NB4 (cell line): ENCODE measurements at places on chromosomes 2 and 18.
A peak's percentile ranks its signal among the peaks of the same experiment; 100 is the strongest.

- DNase-seq = no peak
Observed at GRCh38 chr2:162053808-162054155, 20.2 kb downstream of the DPP4 start.

- DNase-seq = peak; percentile 34
Observed at GRCh38 chr2:23988371-23988770, 21.5 kb upstream of the MFSD2B start.

GRCh38 chr18:62280786-62281185 lies 44.3 kb upstream of the TNFRSF11A start:
- DNase-seq = no peak

DNA sequence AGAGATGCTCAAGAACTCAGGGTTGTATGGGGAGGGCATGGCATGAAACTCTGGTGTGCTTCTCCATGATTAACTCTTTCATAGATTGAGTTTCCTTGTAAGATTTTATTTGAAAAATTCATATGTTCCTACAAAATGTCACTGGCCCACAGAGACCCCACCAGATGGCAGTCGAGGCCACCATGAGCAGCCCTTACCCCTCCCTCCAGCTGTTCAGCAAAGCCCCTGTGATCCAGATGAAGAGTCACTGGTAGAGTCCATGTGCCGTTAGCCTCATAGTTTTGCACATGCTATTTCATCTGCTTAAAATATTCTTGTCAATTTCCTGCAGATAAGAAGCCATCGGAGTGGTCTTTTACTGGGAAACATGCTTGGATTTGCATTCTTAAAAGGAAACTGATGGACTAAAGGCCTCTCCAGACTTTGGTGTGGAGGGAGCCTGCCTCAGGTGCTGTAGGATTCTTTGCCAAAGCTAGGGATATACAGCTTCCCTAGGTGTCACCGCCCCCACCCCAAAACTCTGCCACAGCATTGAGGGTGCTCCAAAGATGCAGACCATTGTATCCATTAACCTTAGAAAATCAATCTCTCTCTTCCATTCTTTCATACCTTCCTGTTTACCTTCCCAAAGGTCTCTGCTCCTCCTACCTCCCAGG lies 18.8 kb downstream of the ZNF385B start:
- DNase-seq = peak; percentile 49

- DNase-seq = no peak
Observed at GRCh38 chr2:50955081-50955480, 76.9 kb downstream of the NRXN1 start.

GRCh38 chr2:227106845-227107759 lies 56.9 kb downstream of the COL4A4 start:
- peak; percentile 90 for DNase-seq

GRCh38 chr2:2681711-2682251 lies 350.7 kb upstream of the MYT1L start:
- DNase-seq = no peak

- peak; percentile 64 for DNase-seq
Observed at GRCh38 chr2:88281302-88282217, 111.4 kb downstream of the THNSL2 start.

GRCh38 chr2:226115832-226116200 lies 683.8 kb downstream of the IRS1 start:
- DNase-seq = no peak

- DNase-seq = no peak
Observed at GRCh38 chr2:40454321-40454720, 2.4 kb upstream of the SLC8A1 start.

DNA sequence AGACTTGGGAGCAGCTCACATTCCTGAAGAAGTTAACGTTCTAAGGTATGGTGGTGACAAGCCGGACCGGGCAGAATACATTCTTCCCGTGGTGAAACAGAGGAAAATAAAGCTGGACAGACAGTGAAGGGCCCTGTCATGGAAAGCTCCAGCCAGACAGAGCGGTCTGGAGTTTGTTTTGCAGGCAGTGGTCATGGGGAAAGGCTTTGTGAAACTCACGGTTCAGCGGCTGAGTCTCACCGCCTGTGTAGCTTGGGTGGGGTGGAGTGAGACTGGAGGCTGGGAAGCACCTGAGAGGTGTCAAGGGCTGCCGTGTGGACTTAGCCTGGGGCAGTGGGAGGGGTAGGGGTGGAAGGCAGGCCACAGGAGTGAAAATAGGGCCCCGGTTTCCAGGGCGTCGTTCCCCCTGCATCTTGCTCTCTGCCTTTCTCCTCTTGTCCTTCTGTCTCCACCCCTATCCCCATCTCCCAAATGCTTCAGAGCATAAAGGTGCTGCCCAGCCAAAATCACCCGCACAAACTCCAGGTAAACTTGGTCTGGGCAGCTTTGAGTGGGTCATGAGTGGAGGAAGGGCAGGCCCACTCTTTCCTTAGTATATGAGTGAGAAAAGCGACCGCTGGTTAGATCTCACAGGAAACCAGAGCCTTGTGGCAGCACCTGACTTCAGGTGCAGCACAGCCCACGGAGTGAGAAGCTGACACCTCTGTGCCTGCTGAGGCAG lies 11.4 kb upstream of the SLC20A1 start:
- DNase-seq = no peak

GRCh38 chr2:231397011-231397927 lies 1.8 kb downstream of the B3GNT7 start:
- no peak for DNase-seq

DNA sequence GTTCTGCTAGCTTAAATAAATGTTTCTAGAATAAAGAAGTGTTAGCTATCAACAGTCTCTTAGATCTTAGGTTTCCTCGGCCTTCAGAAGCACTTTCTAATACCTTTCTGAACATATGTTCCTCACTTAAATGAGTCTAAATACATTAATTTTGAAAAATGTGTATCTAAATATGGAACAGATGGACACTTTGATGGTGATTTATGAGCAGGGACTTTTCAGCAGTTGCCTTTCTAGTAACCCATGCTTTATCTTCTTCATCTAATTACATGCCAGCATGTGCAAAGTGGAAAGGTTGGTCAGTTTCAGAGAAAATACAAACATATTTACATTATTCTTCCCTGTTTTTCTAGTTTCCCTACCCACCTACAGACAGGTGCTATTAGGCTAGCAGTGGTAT lies 797.0 kb upstream of the CHAC2 start:
- DNase-seq = no peak

- DNase-seq = no peak
Observed at GRCh38 chr2:7437716-7438632, 520.8 kb downstream of the RNF144A start.

DNA sequence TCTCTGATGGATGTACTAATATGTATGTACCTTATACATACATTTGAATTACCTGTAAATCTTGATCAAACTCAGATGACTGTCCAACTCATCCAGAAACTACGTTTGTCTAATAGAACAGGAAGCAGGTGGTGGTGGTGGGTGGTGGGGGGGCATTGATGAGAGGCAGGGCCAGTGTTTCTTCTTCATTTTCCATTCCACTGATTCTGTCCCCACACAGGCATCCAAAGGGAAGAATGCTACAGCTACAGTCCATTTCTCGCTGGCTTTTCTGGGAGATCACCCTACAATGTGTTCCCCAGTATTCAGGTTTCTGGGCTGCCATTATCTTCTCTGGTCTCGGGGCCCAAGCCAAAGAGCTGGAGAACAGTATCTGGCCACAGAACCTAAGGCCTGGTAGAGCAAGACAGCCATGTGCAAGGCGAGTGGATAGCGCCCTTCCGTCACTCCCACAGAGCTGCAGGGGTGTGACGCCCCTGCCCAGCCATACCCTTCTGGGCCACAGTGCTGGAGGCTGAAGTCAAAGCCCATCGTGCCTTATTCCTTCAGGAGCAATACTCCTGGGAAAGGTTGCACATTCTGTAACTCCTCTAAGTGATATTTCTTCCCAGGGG lies 54.5 kb downstream of the BCL11A start:
- no peak for DNase-seq

GRCh38 chr2:202749477-202749876 lies 114.7 kb downstream of the FAM117B start:
- no peak for DNase-seq

DNA sequence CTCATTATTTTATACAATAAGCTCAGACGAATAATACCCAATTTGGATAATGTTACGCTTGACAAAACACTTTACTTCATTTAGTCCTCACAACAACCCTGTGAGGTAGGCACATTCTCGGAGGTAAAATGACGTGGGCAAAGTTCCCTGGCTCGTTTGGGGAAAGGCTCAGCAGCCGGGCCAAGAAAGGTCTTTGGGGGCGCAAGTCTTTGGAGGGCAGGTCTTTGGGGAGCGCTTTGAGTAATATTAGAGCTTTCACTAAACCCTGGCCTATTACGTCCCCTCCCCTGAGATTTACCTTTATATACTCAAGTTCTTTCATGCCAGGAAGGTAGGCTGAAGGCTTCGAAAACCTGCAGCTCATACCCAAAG lies 427 bp downstream of the RBKS start:
- no peak for DNase-seq

DNA sequence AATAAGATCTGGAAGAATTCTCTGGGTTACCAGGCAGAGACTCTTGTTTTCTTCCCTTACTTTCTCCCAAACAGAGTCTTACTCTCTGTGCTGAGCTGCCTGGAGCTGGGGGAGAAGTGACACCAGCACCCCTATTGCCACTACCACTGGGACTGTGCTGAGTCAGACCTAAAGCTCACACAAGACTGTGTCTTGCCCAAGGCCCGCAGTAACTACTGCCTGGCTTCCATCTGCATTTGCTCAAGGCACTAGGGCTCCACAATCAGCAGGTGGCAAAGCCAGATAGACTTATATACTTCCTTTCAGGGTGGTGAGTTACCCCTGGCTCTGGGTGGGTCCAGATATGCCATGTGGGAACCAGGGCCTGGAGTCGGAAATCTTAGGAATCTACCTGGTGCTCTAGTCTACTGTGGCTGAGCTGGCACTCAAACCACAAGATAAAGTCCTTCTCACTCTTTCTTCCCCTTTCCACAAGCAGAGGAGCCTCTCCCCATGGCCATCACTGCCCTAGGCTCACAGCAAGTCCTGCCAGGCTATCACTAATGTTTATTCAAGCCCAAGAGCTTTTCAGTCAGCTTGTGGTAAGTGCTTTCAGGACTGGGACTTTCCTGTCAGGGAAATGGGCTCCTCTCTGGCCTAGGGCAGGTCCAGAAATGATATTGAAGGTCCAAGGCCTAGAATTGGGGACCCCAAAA lies 27.6 kb upstream of the SERPINB2 start:
- DNase-seq = no peak
